ENCODE measurements at places on chromosomes 3 and 15. TPM values are rescaled to one million over a fixed set of nuclear protein-coding genes. Genes with fewer than 3 reads are reported as not detected.

- DNase-seq = peak; percentile 89
These were observed 14.3 kb downstream of the RHOA start for GRCh38 chr3:49397470-49397869.

DNA sequence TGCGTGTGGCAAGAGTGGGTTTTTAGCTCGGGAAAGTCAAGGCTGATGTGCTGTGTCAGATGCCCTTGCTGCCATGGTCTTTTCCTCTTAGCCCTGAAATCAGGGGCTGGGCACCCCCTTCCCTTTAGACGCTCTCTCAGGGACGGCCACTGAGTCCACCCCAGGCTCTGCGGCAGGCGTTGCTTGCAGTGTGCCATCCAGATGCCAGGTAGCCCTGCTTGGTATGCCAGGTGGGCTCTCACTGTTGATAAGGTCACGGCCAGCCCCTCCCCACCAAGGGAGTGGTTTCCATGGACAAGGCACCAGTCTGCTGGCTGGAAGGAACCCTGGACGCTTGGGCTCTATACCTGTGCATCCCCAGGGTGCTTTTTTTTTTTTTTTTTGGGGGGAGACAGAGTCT, 24.6 kb downstream of the FGD5 start:
- DNase-seq = no peak

DCBLD2 gene
- total RNA-seq = 91.7 TPM

RTP4 gene
- 10.8 TPM for total RNA-seq

DNA sequence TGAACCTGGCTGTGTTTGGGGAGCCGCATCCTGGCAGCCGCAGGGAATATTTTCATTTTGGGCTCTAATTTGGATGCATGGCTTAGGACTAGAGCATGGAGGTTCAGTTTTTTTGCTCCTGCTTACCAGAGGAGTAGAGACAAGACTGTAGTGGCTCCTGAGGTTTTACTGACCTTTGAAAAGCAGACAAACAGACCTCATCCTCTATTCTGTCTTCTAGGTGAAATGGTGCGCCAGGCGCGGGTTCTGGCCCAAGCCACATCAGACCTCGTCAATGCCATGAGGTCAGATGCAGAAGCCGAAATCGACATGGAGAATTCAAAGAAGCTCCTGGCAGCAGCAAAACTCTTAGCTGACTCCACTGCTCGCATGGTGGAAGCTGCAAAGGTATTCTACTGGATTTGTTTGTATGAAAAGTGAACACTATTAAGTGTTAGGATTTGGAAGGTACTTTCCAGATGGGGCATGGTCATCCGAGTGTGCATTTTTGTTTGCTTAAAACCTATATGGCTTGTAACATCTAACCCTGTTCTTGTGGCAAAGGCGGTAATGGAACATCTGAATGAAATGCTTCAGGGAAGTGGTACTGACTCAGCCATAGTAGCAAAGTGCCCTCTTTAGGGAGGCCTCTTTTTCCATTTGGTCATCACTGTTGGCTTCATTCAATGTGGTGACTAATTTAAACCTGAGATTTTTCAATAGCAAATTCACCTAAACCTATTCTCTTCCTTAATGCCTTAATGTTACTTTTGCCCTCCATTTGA, 330.7 kb upstream of the TPM1 start:
- DNase-seq = no peak

GRCh38 chr15:72047020-72047419, 70.9 kb downstream of the MYO9A start:
- no peak for DNase-seq

DNA sequence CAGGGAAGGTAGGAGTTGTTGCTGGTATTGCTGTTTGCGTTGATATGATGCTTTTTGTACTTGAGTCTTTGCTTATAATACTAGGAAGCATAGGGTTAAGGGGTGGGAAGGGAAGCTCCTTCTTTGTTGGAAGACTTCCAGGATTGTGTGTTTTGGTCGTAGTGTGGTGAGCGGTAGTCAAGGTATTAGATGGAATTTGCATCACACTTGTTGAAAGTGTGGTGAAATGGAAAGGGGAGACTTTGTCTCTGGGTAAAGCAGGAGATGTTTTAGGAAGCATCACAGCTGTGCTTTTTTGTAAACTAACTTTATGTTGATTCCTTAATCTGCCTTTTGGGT, 14.9 kb downstream of the IGSF10 start:
- DNase-seq = no peak

- no peak for DNase-seq
These were observed 2.7 kb downstream of the IGF1R start for GRCh38 chr15:98651036-98651481.

DNA sequence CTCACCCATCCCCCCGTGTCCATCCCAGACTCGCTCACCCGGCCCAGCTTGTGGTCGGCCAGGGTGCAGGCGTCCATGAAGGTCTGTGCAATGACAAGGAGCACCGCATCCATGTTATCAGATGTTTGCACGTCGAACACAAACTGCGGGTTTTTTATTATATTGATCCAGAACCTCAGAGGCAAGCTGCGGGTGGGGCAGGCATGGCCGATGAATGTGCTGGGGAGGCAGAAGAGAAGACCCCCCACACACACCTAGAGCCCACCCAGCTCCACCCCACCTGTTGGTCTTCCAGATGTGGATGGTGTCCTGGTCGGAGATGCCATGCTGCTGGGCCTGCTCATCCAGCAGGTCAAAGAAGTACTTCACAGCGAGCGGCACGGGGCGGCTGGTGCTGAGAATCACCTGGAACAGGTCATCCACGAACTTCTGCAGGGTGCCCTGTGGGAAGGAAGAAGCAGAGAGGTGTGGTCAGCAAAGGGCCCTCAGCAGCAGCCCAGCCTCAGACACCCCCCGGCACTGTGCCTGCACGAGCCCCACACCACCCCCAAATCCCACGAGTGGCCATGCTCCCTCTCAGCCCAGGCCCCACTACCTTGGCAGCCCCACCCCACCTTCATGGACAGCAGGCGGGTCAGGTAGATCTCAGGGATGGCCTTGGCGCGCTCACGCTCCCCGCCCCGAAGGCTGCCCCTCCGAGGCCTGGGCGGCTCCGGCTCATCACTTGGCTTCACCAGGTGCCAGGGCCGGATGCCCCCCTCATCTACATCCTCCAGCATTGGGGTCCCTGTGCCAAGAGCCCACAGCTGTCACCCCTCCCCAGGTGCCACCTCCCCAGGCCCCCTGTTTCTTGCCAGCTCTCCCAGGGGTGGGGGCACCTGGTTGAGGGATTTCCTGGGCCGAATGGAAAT, 20.3 kb downstream of the PLXNB1 start:
- no peak for DNase-seq

All from SK-MEL-5 (cell line).